ENCODE measurements at places on chromosomes 12 and 14.

- no peak for DNase-seq
Measured at GRCh38 chr12:82481954-82482353, 123.6 kb downstream of the METTL25 start.

DNA sequence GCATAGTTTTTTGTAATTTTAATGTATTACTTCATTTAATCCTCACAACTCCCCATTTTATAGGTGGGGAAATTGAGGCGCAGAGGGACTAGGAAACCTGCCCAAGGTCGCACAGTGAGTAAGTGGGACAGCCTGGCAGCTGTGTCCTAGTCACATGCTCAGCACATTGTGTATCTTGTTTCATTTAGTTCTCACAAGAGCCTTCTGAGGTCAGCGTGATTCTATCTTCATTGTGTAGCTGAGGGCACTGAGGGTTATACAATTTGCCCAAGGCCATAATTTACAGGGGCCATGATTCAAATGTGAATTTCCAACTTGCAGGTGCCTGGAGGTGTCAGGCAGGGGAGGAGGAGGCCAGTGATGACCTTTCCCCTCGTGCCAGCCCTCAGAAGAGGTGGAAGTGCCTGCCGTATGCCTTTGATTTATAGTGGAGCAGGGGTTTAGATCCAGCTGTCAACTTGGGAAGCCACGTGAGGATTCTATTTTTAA, 30.3 kb upstream of the SMOC1 start:
- DNase-seq, result no peak

- no peak for DNase-seq
Measured at GRCh38 chr14:89415159-89415558, 1.9 kb downstream of the FOXN3 start.

DNA sequence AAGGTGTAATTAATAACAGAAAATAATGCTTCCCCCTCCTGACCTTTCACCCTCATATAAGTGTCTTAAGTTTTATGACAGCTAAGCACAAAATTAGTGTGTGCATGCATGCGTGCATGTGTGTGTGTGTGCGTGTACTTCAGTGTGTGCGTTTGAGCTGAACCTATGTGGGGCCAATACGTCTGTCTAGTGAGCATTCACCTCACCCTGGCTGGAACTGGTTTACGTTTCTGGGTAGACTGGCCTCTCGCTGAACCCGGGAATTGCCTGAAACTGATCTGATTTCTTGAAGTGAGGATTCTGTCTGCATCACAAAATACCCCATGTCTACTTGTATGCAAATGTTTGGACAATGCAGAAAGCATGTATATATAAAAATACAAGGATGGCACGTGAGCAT, 68.2 kb upstream of the TBX3 start:
- no peak for DNase-seq

- DNase-seq, result no peak
Measured at GRCh38 chr12:38892087-38892786, 13.2 kb downstream of the CPNE8 start.

DNA sequence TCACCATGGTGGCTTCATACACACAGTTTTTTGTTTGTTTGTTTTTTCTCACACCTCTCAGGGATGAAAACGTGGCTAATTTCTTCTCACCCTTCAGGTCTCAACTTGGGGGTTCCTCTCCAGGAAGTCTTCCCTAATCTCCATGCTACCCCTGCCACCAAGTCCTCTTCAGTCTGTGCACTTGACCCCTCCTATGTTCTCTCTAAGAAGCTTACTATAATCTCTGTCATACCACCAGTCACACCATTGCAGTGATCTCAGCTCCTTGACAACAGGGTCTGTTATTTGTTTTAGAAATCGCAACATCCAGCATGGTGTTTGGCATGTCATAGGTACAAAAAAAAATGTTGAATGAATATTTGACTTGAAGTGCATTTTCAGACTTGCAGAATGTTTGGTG, 83.4 kb downstream of the PRORP start:
- DNase-seq, result no peak

GRCh38 chr14:32826404-32827082, 112.1 kb upstream of the NPAS3 start:
- no peak for DNase-seq

DNA sequence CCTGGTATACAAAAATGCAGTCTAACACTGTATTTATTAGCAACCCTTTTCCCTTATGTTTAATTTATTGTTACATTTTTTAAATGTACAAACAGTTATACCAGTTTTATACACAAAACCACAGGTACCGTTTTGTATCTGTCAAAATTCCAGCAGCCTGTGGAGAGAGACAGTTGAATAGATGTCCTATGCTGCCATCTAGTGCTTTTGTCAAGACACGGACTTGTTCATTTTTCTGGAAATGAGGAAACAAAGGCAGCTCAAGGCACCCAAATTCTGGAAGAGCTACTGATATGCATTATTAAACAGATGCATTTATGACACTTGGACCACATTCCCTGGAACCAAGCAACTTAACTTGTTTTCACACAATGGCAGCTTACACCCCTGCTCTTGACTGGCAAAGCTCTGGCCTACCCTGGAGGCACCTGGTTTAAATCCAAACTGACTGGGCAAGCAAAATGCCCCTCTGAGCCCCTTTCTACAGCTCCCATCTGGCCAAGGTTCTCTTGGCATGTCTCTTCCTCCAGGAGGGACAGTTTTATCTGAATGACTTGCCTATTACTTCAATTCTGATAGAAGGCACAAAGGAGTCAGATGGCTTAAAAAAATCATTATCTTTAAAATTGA, 286.9 kb upstream of the PRKD1 start:
- no peak for DNase-seq

DNA sequence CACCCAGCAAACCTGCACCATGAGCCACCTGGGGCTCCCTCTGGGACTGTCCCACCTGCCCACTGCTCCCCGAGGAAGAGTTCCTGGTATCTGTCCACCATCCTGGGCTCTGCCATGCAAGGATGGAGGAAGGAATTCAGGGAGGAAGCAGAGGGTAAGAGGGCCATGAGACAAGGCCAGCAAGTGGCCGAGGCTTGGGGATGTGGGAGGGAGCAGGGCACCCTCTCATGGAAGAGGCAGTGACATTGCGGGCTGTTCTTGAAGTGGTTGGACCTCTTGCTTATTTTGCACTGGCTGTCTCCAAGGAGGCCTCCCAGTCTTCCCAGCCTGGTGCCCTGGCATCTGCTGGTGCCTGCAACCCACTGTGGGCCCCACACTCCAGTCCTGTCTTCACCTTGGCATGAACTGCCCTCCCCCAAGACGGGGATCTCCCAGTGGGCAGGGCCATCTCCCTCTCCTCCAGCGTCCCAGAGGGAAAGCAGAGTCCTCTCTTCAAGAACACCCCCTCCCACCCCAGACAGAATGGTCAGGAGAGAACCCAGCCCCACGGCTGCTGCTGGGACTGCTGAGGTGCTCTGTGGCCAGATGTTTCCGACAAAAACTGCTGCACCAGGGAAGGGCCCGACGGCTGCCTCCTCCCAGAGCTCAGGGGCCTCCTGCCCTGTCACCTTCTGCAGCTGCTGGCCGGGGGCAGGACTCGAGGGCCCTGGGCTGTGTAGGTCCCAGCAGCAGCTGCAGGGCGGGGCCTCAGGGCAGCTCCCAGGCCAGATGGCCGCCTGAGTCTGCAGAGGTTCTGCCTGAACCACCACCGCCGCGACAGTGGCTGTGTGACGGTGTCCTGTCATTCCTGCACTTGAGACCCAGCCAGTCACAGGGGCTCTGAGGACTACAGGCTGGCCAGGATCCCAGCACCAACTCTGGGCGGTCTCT, 1.8 kb upstream of the AKT1 start:
- no peak for DNase-seq

- DNase-seq, result no peak
Measured at GRCh38 chr12:110555577-110556406, 27.3 kb downstream of the PPTC7 start.

GRCh38 chr14:95362138-95362494, 42.4 kb upstream of the CLMN start:
- DNase-seq, result no peak

GRCh38 chr12:18277196-18277595, 15.9 kb downstream of the PIK3C2G start:
- no peak for DNase-seq

DNA sequence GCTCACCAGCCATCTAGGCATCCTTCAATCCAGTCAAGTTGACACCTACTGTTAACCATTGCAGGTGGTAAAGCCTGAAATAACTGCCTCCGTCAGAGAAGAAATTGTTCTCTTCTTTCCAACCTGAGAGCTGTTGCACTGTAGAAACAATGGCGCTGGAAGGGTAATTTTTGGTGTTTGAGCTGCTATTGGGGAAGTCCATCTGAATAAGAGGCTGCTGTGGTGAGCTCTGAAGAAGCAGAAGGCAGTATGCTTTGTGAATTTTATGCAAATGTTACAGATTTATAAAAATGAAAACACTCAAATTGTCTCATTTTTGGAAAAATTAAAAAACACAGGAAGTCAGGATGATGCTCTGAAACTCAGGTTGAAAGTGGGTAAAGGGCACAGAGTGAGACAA, 60.2 kb downstream of the SNAPC1 start:
- no peak for DNase-seq

GRCh38 chr14:101005447-101005846, 101.9 kb upstream of the RTL1 start:
- no peak for DNase-seq

DNA sequence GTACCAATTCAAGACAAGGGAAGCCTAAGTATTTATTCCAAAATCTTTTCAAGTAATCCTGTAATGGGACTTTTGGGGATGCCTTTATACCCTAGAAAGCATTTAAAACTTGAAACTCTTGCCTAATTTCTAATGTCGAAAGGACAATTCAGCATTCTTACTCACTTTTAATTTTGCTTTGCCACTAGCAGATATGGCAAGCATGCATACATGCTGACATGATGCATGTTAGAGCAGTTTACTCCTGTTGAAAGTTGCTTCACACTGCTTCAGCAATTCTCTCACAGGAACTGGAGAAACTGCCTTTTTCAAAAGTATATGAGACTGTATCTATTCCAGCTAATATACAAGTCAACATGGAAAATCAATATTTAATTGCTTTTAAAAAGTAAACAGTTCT, 79.9 kb downstream of the TAOK3 start:
- no peak for DNase-seq

DNA sequence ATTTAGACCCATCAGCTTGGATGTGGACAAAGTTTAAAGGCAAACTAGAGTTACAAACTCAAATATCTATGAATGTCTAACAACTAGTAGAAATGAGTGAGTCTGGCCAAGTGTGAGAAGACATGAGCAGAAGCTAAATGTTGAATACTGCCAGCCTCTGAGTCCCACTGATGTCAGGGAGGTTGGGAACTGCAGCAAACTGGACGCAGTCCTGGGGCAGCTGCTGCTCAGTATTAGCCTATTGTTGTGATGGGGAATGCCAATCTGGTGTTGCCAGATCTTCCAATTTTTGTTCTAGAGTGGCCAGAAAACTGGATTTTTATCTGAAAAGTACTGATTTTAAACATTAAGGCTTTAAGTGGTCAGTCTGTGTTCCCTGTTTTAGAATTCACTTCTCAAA, 770.4 kb upstream of the STXBP6 start:
- DNase-seq, result no peak

GRCh38 chr12:16130343-16130742, 147.1 kb downstream of the SLC15A5 start:
- DNase-seq, result no peak

DNA sequence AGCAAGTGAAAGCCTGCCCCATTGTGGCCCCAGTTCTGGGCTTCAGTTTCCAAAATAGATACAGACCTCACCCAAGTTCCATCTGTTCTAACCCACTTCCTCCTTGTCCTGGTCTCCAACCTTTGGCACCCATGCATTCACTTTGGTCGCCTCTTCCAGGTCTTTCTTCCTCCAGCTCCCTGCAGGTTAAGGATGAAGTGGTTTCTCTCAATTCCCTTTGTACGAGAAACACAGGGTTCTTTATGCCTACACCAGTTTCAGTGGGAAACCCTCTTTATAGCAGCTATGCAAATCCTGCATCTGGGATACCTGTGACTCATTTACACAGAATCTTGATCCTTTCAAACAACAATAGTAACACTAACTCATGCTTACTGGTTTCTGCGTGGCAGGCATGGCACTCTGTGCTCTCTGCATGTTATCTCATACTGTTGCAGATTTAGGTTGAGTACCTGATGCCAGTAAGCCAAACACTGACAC, 110.6 kb upstream of the AMIGO2 start:
- no peak for DNase-seq

DNA sequence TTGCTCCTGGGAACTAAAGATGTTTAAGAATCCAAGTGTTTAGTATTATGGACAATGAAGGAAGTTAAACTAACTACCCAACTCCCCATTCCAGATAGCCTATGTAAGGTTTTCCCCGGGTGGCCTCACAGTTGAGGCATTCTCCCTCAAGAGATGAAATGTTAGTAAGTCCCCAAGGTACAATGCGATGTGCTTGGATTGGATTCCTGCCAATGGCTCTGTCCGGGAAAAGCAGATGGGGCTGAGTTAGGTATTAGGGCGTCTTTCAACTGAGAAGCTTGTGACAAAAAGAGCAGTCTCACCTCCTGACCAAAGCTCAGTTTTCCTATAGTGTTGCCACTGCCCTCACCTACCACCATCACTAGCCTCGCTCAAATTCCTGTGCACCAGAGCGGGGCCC, 64.8 kb upstream of the E2F7 start:
- no peak for DNase-seq

DNA sequence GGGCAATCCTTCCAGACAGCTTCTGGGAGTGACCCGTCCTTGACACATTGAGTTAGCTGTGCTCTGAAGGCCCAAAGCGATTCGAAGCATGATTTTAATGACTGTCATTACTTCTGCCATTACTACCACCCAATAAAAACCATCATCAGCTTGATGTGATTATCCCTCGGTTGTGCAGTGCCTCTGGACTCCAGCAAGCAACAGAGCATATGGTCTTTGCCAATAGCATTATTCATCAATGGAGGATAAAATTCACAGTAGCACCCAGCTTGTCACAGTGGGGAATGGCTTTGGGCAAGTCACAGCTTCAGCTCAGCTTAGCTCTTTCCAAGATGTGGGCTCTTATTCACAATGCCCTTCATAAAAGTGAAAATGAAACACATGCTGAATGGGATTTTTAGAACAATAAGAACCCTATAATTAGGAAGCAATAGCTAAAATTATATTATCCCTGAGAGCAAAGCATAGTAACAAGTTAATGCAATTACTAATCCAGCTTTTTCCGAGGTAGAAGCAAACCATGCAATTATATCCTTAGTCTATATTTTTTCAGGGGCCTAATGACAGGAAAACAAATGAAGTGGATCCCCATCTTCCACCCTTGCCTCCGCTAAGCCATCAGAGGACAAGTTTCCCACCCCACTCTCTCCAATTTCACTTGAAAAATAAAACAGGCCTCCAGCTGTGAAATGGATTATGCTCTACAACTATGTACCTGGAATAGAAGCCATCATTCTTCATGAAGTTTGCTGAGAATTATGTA, 163.0 kb upstream of the EEA1 start:
- DNase-seq, result no peak

- DNase-seq, result peak; percentile 47
Measured at GRCh38 chr12:111412007-111412829, 6.5 kb downstream of the SH2B3 start.

Data from naive thymus-derived CD4-positive, alpha-beta T cell (primary cell).